Activated T-cell treated with anti-CD3 and anti-CD28 coated beads, Interleukin-2, amount 50 U/mL, for 72 hours (primary cell): ENCODE measurements at places on chromosomes 5 and 9. TPM values are rescaled to one million over a fixed set of nuclear protein-coding genes. Genes with fewer than 3 reads are reported as not detected.

The FCHO2 gene
- total RNA-seq, result 2.3 TPM

The MOCS2 gene
- total RNA-seq, result 19.0 TPM

The WHRN gene
- total RNA-seq, result 8.6 TPM

The PURA gene
- total RNA-seq, result 11.9 TPM

- DNase-seq, result no peak
These were observed 58.1 kb downstream of the EBF1 start for GRCh38 chr5:159041444-159042198.

DNA sequence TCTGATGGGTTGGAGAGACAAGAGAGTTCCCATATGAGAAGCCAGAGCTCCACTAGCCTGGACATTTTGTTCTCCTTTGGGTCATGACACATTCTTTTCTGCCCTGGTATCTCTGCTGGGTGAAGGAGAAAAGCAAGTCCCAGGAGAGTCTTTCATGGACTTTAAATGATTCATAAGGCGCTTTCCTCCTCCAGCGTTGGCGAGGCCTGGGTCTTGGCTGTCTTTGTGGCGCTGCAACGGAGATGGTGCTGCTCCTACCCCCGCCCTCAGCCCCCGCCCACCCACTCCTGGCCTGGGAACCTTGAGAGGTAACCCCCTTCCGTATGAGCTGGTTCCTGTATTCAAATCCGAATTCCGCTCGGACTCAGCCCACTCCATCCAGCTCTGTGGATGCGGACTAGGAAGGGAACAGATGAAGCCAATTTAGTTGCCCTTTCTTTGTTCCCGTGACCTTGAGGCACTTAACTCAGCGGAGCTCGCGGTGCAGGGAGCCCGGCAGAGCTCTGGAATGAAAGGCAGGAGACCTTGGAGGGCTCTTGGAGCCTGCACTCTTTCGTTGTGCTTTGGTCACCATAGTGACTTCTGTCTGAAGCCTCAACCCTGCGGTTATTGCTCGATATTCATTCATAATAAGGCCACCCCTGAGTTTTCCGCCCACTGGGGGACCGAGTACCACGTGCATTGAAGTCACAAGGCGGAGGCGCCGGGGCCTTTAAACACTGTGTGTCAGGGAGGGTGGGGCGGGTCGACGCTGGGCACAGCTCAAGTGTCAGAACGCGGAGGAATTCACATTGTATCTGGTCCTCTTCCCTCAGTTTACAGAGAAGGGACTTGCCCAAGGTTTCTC is 14.0 kb upstream of the PWWP2A start:
- DNase-seq, result no peak

DNA sequence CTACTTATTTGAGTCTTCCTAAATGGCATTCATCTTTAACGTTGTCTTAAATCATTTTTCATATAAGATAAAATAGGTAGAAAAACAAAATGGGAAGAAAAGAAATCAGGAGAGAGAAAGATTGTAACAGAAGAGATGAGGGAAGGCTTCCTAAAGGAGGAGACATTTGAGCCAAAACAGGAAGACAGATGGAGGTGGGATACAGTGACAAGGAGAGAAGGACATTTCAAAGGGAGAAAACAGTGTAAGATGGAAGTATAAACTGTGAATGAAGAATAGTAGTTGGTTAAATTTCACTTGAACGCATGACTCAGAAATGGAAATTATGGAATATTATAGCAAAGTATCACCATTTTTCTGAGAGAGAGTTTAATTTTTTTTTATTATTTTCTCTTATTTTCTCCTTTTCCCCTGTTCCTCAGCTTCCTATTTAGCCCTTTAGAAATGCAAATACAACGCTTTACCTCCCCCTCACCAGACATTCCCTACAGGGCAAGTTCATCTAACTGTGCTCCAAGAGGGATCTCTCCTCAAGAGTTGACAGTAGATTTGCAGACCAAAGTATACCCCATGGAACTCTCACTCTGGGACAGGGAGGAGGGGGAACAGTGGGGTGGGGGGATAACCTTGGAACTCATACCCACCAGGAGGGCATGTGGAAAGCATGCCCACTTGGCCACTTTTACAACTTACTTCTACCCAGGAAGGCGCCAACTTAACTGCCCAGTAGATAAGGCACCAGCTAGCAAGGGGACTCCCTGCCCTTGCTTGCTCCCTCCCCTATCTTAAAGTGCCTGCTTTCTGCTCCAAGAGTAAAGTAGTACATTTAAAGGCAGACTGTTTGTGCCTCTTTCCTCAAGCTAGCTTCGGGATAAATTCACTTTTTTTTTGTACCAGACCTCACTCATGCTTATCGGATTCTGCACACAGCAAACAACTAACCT is 304.7 kb upstream of the POU5F2 start:
- no peak for DNase-seq

- DNase-seq, result no peak
These were observed 786 bp upstream of the HRCT1 start for GRCh38 chr9:35905051-35905781.

GRCh38 chr9:134169724-134170401 is 5.5 kb upstream of the RNU6ATAC start:
- DNase-seq, result no peak

- no peak for DNase-seq
These were observed at the start of gene PANK3 for GRCh38 chr5:168578538-168579487. Gene PANK3 (minus strand): TSS chr5:168579368. CDS start chr5:168579283, 85 bp downstream.

DNA sequence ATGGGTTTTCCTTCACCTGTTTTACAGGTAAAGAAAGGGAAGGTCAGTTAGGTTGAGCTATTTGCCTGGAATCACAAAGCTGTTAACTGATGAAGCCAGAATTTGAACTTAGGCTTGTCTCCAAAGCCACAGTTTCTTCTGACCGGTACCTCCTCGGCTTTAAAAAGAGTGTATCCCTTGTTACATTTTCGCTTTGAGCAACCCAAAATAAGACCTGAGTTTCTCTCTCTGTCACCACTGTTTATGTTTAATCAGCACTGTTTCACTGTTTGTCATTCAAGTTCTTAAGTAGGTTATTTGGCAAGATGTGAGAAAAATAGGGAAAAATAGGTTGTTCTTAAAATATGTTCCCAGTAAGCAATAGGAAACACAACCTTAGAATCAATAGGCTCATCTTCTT is 84.6 kb downstream of the VCAN start:
- no peak for DNase-seq

GRCh38 chr9:137499858-137500661 is 40.9 kb upstream of the NSMF start:
- DNase-seq, result no peak

GRCh38 chr9:110207071-110207641 is 803 bp downstream of the C9orf152 start:
- DNase-seq, result no peak

DNA sequence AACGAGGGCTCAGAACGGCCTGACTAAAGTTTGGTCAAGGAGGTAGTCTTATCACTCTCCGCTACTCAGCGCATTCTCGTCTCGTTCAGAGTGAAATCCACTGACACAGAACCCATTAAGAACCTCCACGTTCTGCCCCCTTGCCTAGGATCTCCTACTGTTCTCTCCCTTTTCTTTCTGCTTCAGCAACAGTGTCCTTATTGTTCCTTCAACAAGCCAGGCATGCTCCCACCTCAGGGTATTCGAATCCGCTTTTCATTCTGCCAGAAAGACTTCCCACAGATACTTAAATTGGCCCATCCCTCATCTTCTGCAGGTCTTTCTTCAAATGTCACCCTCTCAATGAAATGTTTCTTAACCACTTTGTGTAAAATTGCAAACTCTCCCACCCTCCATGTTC is 4.3 kb upstream of the ZNF354C start:
- DNase-seq, result no peak

DNA sequence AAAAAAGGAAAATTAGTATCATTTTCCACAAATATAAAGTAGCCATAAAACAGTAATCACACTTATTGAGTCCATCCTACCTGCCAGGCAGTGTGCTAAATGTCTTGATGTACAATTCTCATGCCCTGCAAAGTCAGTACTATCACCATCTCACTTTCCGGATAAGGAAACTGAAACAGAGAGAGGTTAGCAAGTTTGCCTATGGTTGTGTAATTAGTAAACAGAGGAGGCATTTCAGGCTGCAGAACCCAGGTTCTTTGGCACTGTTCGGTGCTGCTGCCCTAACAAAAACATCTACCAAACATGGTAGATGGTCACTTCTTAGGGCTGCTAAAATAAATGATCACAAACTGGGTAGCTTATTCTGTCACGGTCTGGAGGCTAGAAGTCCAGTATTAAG is 22.6 kb downstream of the PLAC8L1 start:
- no peak for DNase-seq

DNA sequence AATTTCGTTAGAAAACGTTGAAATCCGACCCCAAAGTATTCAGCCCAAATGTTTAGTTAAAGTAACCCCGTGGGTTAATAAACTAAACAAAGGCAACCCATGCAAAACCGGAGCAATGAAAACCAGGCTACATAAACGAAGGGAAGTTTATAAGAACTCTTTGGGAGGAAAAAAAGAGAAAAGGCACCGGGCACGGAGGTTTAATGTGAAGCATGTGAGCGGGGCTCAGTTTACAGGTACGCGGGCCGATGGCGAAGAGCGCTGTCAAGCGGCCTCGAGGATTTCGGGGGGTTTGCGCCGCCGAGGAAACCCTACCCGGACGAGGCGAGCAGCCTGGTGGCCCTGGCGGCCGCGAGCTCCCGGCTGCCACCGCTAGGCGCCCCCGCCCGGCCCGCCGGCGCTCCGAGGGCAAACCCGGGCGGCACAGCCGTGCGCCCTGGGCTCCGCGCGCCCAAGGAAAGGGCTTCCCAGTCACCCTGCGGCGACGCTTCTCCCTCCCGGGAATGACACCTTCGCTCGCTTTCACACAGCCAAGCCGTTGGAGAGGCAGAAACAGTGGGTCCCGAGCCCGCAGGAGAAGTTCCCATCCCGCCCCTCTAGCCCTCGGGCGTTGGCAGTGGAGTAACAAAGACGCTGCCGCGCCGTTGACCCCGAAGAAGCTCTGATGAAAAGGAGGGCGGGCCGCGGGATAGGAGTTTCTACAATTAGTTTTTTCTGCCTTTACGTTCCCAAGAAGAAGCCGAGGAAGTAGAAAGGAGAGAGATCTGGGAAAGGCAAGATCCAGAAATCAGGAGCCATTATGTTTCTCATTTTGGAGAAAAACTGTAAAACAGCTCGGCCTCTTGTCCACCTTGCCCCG is 126.0 kb downstream of the TMEM174 start:
- DNase-seq, result peak; percentile 38

DNA sequence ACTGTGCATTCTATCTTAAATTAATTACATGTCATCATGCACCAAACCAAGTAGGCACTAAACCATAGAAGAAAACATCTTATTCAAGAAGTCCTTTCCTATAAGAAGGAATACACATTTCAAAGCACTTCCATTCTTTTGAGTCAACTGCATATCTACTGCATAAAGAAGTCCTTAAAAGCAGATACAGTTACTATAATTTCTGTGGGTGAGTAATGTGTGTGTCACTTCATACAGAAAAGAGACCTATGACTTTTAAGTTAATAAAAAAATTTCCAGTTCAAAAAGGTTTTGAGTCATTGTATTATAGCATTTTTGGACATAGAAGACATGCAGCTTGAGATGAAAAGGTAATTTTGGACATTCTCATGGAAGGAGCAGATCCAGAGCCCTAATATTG is 125.0 kb downstream of the DTWD2 start:
- DNase-seq, result no peak

- DNase-seq, result no peak
These were observed 84.3 kb upstream of the ACTBL2 start for GRCh38 chr5:57566914-57567313.

DNA sequence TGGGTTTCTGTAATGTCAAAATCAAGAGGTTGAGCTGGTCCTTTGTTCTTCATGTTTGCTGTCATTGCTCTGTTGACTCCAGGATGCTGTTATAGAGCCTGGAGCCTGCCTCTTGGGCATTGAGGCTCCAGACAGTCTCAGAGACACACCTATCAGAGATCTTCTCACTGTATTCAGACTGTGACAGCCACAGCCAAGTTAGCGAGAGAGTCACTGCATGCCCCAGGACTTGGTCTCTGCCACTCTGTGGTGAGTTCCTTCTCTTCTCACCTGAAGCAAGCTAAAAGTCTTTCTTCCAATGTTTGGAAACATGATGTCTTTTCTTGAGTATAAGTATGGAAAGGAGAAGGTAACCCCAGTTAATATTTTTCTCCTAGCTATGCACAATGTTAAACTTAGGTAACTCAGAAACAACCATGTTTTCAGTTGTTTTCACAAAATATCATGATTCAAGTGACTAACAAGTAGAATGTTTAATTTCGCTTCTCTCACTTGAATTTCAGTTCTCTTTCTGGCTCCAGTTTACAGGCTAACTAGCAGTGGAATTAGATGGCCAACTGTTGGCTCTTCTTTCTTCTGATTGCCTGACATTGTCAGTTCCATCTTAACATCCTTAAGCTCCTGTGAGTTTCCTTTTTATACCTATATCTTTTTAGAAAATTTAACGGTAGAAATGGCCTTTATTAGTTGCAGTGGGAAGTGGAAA is 20.6 kb upstream of the ZFYVE16 start:
- no peak for DNase-seq

DNA sequence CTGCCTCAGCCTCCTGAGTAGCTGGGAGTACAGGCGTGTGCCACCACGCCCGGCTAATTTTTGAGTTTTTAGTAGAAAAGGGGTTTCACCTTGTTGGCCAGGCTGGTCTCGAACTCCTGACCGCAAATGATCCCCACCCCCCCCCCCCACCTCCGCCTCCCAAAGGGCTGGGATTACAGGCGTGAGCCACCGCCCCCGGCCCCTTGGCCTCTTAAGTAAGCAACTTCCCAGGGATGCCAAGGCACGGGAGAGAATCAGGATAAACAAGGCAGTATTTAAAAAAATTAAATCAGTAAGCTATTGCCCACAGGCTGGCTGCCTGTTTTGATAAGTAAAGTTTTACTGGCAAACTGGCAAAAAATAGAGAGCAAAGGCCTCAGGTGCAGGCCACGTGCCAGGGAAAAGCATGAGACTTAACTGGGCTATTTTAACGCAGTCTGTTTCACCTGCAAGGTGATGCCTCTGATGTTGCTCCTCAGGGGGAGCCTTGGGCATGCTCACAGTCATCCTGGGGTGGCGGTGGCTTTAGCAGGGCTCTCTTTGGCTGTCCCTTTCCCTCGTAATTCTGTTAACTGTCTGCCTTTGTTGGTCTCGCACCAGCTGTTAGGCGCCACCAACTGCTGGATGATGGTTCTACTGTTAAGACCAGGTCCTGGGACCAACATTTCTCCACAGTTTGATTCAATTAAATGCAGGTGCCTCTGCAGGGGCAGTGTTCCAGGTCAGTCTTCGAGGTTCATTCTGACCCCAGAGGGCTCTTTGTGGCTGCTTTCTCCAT is 19.4 kb upstream of the RNF130 start:
- peak; percentile 19 for DNase-seq
